ENCODE measurements at places on chromosomes 3 and 15. TPM values are rescaled to one million over a fixed set of nuclear protein-coding genes. Genes with fewer than 3 reads are reported as not detected.

The PLA2G4F gene
- polyA plus RNA-seq: not detected

The DNASE1L3 gene
- polyA plus RNA-seq: 0.80 TPM

The FGD5 gene
- polyA plus RNA-seq: 2.8 TPM

The DAPK2 gene
- 5.1 TPM for polyA plus RNA-seq

The SYNM gene
- 20.2 TPM for polyA plus RNA-seq

The CHRNA7 gene
- 1.8 TPM for polyA plus RNA-seq

The CCR2 gene
- not detected for polyA plus RNA-seq

DNA sequence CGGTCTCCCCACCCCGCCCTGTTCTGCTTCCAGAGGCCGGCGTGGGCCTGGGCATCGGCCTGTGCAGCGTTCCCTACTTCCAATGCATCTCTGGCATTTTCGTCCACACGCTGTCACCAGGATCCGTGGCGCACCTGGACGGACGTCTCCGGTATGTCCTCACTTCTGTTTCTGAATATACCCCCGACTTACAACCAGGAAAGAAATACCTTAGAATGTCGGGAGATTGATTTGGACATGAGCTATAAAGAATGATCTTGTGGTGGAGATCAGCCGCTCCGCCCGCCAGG is 41.4 kb downstream of the STARD5 start:
- DNase-seq: no peak

GRCh38 chr3:95177096-95177495 is 1114.2 kb downstream of the NSUN3 start:
- no peak for DNase-seq

GRCh38 chr15:49831206-49831965 is 210.5 kb downstream of the DTWD1 start:
- no peak for DNase-seq

- DNase-seq: no peak
These were observed 32.2 kb upstream of the TM2D3 start for GRCh38 chr15:101684384-101684783.

- DNase-seq: no peak
These were observed 123.6 kb upstream of the PFN2 start for GRCh38 chr3:150094150-150094933.

DNA sequence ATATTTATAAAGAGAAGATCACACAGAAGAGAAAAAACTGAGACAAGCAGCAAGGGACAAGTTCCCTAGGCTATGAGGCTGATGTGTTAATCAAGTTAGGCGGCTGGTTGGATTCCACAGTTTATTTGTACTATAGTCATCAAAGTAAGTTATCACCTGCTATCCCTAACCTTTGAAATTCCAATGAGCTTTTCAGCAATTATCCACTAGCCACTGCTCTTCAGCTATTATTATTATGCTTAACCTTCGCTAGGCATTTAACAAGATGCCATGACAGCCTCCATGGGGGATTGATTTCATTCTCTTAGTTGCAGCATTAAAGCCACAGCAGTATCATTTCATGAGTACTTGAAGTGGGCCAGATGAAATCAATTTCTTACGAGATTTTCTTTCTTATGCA is 699.5 kb upstream of the NAALADL2 start:
- DNase-seq: no peak

- no peak for DNase-seq
These were observed 107.9 kb downstream of the ATG7 start for GRCh38 chr3:11379824-11380701.

DNA sequence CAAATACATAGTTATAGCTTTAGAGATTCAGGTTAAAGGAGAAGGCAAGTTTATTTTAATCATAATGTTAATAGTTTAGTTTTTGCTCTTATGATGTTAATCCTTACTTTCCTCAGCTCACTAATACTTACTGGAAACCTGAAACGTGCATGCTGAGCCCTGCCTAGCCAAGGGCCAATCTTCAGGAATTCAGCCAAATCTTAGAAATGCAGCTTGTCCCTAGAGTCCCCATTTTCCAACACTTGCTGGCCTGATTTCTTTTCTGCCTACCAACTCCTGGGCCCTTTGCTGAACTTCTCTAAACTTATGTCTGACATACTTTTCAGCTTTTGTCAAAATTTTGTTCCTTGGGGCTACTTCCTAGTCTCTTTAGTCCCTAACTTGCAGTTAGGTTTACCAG is 22.8 kb downstream of the BCHE start:
- DNase-seq: no peak

DNA sequence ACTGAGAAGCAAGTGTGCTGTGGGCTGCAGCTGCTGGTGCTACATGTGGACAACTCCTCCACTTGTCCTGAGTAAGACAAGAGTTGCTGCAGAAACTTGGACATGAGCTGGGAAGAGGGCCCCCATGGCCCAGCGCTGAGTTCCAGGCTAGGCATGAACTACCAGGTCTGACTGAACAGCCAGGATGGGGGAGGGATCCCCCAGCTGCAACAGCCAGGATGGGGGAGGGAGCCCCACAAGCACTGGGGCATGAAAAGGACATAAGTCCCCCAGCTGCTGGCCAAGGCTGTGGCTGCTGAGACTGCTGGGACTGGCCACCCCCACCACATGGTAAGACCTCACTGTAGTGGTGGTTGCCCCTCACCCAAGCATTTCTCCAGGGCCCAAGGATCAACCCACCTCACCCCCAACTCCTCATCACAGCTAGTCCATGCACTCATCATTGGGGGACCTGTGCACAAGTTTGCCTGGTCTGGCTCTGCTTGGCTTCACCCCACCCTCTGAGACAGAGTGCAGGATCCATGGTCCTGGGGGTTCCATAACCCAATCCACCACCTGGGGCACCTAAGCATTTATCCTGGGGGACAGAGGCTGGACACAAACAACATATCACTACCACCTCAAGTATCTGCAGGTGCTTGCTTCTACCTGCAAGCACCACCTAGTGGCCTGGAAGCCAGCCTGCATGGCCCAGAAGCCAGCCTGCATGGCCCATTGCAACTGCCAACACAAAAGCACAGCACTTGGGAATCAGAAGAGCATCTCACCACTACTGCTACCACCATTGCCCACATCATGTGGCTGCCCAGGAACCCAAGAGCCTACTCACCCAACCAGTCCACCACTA is 84.5 kb upstream of the STT3B start:
- no peak for DNase-seq
